ENCODE measurements at places on chromosomes 1 and 21.

DNA sequence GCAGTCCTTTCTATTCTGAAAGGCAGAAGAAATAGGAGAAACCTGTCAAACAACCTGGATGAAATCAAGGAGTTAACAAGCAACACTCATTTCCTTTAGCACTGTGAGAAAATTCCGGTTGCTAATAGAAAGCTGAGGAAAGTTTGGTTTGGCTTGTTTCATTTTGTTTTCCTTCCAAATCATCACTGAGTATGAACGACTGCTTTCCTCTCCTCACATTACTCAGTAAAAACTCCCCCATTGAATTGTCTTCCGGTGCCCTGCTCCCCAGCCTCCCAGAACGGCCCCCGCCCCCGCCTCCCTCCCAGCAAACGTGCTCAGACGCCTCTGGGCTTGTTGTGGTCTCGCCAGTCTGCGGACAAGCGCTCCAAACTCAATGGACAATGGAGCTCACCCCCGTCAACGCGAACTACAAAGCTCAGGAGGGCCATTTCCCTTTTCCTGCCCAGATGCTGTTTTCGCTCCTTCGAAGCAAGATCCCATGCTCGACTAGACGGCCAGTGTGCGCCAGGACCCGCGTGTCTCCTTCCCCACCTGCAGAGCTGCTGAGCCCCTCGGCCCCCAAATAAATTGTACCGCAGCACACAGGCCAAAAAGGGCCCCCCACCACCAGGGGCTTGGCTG is 747 bp downstream of the STX6 start:
- DNase-seq: no peak

GRCh38 chr21:44647222-44647552 is 973 bp downstream of the KRTAP10-11 start:
- DNase-seq: no peak

GRCh38 chr1:225987491-225988316 is 11.4 kb downstream of the SDE2 start:
- DNase-seq: no peak

DNA sequence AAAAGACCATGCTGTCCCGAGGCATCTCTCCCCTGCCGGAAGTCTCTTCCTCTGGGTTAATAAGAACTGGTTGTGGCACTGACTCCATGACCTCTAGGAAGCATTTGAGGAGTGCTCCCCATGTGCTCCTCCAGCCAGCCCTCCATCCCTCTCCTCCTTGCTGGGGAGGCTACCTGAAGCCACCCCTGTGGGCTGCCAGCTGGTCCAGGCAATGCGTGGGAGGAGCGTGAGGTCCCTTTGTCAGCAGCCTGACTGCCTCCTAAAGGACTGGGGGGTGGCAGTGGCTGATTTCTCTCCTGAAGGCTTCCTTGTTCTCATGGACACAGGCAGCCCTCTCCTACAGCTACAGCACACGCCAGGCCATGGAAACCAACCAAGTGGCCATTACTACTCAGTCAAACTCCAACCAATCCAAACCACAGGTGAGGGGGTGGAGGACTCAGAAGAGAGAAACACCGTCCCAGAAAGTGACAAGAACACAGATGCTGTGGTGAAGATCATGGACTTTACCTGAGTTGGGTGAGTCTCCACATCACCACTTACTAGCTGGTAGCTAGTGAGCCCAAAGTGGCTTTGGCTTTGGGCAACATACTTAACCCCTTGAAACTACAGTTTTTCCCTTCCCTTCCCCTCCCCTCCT is 35.2 kb downstream of the NENF start:
- no peak for DNase-seq

- DNase-seq: no peak
Observed at GRCh38 chr1:10691740-10692125, 104.7 kb downstream of the CASZ1 start.

GRCh38 chr1:7948960-7949359 is 8.3 kb upstream of the TNFRSF9 start:
- DNase-seq: no peak

GRCh38 chr1:14897080-14897449 is 256.5 kb upstream of the TMEM51 start:
- no peak for DNase-seq

DNA sequence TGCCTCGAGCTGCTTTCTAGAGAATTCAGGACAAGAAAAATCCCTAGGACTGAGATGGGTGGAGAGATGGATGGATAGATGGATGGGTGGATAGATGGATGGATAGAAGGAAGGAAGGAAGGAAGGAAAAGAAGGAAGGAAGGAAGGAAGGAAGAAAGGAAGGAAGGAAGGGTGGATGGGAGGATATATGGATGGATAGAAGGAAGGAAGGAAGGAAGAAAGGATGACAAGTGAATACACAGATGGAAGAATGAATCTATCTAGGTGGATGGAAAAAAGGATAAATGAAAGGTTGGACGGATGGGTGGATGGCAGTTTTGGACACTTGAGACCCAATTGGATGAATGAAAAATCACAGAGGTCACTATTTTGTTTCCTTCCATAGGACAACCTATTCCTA is 120.4 kb upstream of the KAZN start:
- no peak for DNase-seq

GRCh38 chr1:119622311-119623192 is 25.5 kb downstream of the ZNF697 start:
- DNase-seq: no peak

- DNase-seq: no peak
Observed at GRCh38 chr1:221965252-221965651, 223.4 kb upstream of the DUSP10 start.

GRCh38 chr1:241167121-241167630 is 189.8 kb downstream of the RGS7 start:
- no peak for DNase-seq

DNA sequence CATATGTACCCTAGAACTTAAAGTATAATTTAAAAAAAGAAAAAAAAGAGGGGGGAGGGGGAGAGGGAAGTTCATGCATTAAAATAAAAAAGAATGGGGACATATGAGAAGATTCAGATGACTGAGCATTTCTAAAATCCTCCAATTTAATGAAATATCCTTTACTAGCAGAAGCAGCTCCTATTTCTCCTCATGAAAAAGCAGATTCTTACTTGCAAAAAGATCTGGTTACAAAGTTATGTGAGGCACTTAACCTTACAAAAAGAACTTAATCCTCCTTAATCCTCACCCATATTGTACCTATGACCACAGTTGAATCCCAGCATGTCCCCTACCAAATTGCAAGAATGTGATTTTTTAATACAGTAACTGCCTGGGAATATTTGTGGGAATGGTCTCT is 298.5 kb downstream of the SRGAP2C start:
- DNase-seq: no peak

DNA sequence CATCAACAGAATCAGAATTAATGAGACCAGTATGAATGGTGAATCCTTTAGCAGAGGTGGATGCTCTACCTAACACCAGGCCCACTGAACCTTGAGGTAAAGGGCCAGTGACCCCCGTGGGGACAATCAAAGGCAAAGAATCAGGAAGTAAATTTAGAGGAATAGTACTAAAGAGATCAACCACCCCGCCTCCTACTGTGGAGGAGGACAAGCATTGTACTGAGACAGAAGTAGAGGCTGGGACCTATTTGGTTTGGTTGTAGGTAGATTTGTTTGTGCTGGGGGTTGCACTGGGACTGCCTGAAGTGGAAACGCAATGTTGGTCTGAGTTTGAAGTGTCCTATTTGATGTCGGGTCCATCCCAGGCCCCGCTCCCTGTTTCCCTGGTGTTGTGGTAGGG is 9.5 kb downstream of the CD48 start:
- no peak for DNase-seq

GRCh38 chr1:81335876-81336275 is 464.9 kb upstream of the ADGRL2 start:
- no peak for DNase-seq

GRCh38 chr1:13751458-13751871 is 51.5 kb downstream of the PRDM2 start:
- DNase-seq: no peak

DNA sequence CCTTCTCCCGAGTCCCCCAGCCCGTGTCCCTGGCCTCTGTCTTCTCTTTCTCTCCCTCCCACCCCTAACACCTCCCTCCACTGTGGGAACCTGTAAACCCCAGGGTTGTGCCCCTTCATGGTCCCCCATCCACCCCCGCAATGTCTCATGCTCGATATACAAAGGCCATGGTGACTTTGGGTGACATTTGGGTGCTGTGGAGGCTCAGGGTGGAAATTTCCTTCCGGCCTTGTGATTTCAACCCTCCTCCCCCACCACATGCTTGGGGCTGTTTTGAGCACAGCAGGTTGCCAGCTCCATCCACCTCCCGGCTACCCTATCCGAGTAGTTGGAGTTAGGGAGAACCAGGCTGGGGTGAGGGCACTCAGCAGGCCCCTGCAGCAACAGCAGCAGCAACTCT is 25.7 kb upstream of the VPS13D start:
- DNase-seq: no peak

DNA sequence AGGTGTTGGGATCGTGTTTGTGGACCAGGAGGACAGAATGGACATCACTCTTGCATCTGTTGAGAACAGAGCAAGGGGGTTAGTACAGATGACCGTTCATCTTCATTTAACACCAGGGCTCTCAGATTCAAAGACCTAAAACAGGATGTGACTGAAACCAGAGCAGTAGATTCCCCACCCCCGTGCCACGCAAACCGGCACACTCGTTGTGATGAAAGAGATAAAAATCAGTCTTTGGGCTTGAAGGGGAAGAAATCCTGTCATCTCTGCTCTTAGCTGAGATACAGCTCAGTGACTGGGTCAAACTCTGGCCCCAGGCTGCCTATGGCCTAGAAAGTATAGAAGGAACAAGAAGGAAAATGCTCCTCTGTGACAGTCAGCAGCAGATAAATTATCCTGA is 146.2 kb upstream of the KRTAP19-8 start:
- no peak for DNase-seq

GRCh38 chr1:118985640-118986554 is 2.2 kb downstream of the TBX15 start:
- DNase-seq: no peak

DNA sequence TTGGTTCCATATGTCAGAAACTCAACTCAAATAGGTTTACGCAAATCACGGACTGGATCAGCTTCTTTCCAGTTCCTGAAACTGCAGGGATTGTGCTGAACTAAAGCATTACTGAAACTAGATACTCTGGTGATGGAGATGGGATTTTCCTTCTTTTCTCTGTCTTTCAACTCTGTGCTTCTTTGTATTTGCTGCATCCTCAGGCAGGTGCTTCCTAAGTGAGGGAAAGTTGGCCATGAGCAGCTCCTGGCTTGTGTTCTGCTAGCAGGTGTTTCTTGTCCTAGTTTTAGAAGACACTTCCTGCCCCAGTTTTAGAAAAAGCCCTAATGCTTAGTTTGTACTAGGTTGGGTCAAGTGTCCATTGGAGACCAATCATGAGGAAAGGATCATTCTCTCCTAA is 86.7 kb upstream of the USP24 start:
- no peak for DNase-seq

GRCh38 chr1:245971711-245972085 is 535.4 kb downstream of the SMYD3 start:
- no peak for DNase-seq

GRCh38 chr21:31395268-31395667 is 51.2 kb upstream of the TIAM1 start:
- no peak for DNase-seq

DNA sequence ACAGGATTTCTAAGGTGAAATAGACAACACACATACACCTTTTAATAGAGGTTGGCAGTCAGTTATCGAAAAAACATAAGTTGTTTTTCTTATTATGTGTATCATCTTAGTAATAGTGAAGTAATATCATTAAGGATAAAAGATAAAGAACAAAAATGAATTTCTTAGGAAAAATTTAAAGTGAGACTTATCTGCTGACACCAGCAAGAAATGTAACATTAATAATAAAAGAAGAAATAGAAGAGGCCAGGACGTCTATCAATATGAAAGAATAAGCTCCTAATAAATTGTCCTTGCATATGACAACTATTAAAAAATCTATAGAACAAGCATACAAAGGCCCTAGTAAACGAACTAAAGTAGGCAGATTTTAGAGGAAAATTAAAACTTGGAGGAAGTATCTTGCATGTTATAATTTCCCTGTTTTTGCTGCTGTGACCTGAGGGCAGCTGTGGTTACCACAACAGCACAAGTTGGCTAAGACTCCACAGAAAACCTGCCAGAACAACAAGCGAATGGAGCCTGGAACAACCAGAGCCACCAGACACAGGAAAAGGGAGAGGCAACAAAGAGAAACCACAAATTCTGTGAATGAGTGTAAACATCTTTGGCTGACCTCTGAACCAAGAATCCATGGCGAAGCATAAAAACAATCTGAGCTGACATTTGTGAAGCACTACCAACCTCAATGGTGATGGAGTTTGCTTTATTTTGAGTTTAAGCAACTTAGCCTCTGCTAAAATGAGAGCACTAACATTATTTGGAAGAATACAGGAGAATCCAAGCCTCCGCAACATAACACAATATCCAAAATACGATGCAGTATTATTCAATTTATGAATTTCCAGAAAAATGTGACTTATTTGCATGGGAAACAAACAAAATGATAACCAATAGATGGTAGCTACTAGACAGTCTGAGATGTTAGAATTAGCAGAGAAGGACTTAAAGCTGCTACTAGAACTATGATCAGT is 207.5 kb downstream of the KCNT2 start:
- DNase-seq: no peak

DNA sequence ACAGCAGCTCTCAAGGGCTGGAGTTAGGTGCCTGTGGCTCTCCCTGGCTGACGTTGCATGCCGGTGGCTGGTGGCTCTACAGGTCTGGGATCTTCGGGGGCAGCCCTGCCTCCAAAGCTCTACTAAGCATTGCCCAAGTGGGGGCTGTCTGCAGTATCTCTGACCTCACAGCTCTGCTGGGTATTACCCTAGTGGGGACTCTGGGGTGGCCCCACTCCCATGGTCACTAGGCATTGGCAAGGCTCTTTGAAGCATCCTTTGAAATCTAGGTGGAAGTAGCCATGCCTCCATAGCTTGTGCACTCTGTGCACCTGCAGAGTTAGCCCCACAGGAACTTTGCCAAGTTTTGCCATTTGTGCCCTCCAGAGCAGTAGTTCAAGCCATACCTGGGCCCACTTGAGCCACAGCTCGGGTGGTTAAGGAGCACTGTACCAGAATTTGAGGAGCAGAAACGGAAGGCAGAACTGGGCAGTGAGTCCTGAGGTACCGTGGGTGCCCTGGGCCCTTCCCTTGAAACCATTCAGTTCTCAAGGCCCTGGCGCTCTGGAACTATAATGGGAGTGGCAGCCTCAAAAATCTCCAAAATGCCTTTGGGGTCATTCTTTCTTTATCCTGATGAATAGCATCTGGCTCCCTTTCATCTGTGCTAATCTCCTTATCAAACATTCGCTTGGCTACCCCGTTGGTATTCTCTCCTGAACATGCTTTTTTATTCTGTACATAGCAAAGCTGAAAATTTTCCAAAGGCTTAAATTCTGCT is 15.4 kb downstream of the GJA4 start:
- no peak for DNase-seq

Measured in esophagus squamous epithelium (tissue), 5 donors.